NCI-H345 (cell line): ENCODE measurements at places on chromosomes 16 and 17.
A peak's percentile ranks its signal among the peaks of the same experiment; 100 is the strongest.

DNA sequence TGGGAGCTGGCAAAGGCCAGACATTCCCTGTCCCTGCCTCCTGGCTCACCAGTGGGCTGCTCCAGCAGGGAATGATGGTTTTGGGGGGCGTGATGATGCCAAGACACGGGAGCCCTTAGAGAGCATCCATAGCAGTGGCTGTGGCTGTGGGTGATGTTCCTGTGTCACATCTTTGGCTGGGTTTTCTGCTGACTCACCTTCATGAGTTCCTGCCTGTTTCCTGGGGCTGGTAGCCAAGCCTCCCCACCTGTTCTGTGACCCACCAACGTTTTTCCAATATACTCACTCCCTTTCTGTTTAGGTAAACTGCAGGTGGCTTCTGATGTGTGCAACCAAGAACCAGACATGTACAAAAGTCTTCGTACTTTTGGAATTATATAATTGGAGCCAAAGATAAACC, 16.5 kb upstream of the NF1 start:
- DNase-seq: no peak

DNA sequence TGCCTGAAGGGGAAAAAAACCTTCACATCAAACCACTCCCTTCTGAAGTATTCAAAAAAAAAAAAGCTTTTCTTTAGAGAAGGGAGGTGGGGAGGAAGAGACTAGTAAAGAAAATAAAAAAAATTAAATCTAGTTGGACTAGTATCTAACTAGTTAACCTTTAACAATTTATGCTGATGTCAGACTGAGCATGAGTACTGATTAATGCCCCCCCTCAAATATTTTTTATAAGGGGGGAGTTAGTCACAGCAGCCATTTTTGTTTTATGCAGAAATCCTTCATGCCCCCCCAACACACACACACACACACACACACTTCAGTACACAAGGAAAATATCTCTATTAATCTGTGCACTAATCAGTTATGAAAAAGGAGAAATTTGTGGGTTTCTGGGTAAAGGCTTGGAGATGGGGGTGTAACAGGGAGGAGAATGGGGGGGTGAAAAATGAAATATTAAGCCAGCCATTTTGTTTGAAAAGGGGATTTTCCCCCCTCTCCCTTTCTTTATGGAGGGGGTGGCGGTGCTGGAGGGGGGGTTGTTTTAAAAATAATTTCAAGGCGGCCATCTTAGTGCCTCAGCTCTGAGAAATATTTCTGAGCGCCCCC, 4.7 kb upstream of the CHD3 start:
- DNase-seq: no peak

DNA sequence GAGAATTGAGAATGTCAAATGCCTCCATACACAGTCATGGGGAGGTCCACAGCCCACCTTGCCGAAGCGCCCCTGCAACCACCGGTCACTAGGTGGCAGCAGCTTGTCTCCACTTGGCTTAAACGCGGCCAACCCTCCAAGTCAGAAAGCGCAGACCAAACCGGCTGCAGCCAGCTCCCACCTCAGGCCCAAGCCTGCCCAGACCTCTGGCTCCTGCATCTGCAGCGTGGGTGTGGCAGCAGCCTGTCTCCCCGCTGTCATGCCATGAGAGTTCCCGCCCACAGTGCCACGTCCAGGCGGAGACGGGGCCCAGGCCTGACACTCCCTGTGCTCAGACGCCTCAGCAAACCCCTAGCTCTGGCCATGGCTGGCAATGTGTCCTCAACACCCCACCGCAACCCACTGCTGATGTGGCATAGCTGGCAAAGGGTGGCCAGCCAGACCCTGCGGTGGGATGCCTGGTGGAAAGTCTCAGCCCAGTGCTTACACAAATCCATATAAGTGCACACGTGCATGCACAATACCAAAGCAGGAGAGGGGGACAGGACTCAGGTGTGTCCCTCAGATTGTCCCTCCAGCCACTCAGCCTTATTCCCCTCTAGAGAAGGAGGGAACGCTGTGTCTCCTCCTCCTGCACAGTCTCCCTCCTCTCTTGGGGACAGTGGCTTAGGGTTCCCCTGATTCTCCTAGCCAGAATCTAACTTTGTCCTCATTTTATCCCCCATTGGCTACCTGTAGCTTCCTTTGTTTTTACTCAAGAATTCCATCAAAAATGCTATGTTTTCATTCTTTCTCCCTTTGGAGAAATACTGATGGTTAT, 10.9 kb downstream of the COPZ2 start:
- peak; percentile 88 for DNase-seq

GRCh38 chr17:51029568-51030463, 90.9 kb downstream of the SPAG9 start:
- DNase-seq: no peak

DNA sequence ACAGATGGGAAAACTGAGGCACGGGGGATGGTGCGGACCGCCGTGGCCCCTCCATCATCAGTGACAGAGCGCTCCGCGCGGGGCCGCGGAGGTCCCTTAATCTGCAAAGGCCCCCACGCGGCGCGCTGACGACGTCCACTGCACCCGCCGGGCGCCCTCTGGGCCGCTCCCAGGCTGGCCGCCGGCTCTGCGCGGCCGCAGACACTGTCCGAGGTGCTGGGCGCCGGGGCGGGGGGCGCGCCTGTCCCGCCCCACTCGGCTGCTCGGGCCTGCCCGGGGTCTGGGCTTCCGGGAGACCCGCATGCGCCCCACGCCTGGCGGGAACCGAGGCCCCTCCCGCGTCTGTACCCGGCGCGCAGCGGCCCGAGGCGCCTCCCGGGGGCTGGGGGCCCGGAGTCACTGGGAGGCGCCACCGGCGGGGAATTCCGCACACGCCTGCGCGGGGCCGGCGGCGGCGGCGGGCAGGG, 550 bp upstream of the RNF213 start:
- DNase-seq: peak; percentile 68

GRCh38 chr17:28372203-28372944, 880 bp downstream of the SARM1 start:
- peak; percentile 32 for DNase-seq

DNA sequence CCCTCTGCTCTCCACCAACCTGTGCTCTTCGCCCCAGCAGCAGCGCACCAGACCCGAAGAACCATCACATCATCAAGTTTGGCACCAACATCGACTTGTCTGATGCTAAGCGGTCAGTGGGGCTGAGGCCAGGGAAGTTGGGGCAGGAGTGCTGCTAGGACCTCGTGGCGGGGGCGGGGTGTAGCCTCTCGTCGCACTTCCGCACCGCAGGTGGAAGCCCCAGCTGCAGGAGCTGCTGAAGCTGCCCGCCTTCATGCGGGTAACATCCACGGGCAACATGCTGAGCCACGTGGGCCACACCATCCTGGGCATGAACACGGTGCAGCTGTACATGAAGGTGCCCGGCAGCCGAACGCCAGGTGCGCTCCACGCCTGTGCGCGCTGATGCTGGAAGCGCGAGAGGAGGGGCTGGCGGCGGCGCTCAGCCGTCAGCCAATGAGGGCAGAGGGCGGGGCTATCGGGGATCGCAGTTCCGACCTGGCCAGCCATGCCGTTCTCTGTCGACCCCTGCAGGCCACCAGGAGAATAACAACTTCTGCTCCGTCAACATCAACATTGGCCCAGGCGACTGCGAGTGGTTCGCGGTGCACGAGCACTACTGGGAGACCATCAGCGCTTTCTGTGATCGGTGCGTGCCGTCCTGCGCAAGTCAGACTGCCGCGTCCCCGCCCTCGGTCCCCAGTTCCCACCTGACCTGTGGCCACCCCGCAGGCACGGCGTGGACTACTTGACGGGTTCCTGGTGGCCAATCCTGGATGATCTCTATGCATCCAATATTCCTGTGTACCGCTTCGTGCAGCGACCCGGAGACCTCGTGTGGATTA, 3.2 kb upstream of the TMEM88 start:
- peak; percentile 88 for DNase-seq

GRCh38 chr16:30528799-30529457, 2.6 kb upstream of the ZNF768 start:
- no peak for DNase-seq

- peak; percentile 35 for DNase-seq
These were observed 23.2 kb upstream of the NTN1 start for GRCh38 chr17:8997994-8998628.

- DNase-seq: no peak
These were observed 261 bp upstream of the B4GALNT2 start for GRCh38 chr17:49132317-49132698.

GRCh38 chr17:21076242-21076641, 33.4 kb upstream of the USP22 start:
- no peak for DNase-seq

DNA sequence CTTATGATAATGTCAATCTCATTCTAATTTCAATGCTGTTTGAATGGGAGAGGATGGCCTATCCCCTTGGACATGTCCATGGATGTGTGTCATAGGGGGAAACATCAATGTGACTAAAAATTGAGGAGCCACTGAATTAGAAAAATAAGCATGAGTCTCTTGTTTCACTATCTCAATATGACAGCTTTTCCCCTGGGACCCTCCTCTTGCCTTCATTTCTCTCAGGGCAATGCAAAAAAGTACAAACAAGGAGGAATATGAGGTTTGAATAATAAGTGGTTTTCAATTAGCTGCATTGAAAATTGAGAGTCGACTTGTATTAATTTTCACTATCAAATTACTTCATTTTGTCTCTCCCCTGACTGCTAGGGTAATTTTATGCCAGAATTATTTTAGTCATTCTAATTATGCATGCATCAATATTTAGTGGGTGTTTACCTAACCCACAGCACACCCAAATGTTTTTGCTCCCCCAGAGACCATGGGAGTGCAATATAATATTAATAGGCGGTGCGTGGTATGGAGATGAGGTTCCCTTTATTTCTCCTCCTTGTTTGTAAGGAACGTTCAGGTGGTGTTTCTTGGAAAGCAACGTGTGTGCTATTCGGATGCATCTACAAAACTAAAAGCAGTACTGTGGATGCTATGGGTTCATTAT, 6.8 kb upstream of the SDR42E1 start:
- DNase-seq: no peak

DNA sequence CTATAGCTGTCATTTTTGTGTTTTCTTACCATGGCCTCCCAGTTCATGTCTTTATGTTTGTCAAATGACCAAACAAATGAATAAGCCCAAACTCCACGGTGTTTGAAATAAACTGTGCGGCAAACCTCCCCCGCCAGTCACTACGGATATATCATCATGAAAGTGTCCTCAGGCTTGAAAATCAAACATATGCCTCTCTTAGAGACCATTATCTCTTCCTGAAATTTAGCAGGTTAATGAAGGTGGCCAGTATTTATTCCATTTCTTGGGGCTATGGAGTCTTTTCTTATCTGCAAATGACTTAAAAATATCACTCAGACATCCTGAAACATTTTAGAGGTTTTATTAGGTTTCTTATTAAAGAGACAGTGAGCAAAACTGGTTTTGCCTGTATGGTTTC, 610.3 kb upstream of the CDH5 start:
- DNase-seq: no peak

- DNase-seq: no peak
These were observed 78.2 kb downstream of the CCDC182 start for GRCh38 chr17:57666946-57667345.

DNA sequence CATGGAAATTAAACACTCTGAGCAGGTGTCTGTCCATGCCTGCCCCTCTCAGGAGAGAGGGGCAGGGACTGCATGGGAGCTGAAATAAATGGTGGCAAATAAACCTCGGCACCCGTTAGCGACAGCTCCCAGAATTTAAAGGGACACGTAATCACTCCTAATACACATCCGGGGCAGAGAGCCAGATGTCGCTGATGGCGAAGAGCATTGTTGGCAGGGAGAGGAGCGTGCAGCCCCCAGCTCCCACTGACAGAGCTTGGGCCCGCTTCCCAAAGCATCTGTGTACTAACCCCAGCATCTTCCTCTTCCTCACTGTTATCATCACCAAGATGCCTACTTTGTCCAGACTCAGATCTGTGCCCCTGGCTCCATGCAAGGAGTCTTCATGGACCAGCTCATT, 85.8 kb downstream of the IRX5 start:
- no peak for DNase-seq

- no peak for DNase-seq
These were observed 39.3 kb upstream of the IL21R start for GRCh38 chr16:27362570-27363245.

DNA sequence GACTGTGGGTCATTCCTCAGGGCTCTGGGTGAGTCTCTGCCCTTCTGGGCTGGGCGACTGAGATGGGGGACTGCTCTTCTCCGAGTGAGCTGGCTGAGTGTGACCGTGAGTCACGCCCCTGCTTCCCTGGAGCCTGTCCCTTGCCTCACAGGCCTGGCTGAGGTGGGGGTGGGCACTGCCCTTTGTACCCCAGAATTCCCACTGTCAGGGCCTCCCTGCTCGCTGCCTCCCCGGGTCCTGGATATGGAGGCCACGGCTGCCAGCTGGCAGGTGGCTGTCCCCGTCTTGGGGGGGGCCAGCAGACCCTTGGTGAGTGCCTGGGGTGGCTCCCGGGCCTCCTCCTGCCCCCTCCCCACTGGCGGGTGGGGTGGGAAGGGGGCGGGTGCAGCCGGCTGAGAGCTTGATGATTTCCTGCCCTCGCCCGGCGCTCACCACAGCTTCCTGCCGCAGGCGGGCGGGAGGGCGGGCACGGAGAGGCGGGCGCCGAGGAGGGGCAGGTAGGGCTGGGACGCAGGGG, at the start of gene LAT:
Gene LAT, plus strand, starts transcription at position 434 of the 517 bp plus-strand sequence. CDS start 366 bp downstream, outside the sequence.
- DNase-seq: no peak

- DNase-seq: no peak
These were observed 260.9 kb downstream of the PHKB start for GRCh38 chr16:47722046-47722445.

DNA sequence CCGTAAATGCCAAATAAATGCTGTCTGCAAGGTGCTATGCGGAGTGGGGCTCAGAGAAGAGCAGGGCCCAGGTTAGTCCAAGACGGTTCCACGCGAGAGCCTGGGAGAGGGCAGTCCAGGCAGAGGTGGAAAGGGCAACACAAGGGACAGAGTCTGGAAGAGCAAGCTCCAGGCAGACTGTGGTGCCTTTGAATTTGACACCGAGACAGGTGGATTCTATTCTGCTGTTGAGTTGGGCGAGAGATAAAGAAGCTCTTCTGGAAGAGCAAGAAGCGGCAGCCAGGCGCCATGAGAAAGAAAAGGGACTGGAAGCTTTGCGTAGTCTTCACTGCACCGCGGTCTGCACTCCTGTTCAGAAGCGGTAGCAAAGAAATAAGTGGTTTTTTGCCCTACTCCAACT, 55.6 kb downstream of the CYTH1 start:
- no peak for DNase-seq

DNA sequence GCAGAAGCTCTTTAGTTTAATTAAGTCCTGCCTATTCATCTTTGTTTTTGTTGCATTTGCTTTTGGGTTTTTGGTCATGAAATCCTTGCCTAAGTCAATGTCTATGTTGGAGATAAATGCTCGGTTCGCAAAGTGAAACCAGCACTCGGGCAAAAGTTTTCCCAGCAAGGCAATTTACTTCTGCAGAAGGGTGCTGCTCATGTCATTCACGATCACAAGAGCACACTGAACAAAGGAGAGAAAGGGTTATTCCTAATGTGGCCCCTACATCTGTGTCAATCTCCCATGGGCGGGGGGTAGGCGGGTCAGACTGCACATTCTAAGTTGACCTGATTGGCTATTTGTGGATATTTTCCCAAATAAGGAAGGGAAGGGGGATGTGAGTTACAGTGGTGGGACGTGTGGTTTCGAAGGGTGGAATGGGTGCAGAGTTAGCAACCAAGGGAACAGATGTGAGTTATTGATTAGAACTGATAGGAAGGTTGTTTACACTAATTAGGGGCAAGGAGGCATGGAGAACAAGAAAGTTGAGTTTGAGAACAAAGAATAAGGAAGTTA, 23.0 kb downstream of the ATF7IP2 start:
- DNase-seq: no peak
